ENCODE measurements at places on chromosomes 5 and 9. TPM values are rescaled to one million over a fixed set of nuclear protein-coding genes. Genes with fewer than 3 reads are reported as not detected.

DNA sequence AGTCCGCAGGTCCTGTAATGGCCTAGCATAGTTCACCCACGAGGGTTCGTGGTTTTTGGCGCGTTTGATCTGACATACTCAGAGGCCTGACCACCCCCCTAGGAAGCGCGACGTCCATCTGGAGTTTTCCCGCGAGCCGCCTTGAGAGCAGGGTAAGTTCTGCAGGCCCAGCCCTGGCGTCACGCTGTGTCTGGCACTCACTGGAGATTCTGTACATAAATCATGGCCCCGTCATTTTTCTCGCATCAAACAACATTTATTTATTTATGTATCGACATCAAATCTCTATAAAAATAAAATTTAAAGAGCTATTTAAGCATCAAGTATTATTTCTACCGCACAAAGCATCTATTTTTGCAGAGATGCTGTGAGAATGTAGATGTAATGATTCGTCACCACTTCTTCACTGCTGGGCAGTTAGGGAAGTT, 437 bp upstream of the TRIM41 start:
- no peak for DNase-seq

- no peak for DNase-seq
Observed at GRCh38 chr5:122091936-122092600, 14.0 kb upstream of the LOX start.

DNA sequence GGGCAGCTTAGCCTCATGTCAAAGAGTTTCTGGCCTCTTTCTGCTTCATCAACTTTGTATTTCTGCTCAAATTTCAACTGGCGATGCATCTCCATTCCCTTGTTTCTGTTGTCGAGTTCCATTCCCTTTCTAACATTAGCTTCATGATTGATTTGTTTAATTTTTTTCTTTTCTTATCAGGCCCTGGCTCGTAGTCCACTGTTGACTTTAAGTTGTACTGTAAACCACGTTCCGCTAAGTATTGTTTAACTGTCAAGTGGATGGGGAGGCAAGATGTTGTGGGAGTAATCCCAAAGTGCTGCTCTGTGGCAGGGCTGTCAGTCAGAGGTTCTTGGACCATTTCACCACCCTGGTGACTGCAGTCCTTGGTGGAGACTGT, 309.1 kb downstream of the PSAT1 start:
- no peak for DNase-seq

GRCh38 chr9:83185488-83186154, 122.7 kb upstream of the RASEF start:
- DNase-seq, result no peak

ZDHHC11B gene
- total RNA-seq, result 0.29 TPM

SLC4A9 gene
- total RNA-seq, result not detected

- no peak for DNase-seq
Observed at GRCh38 chr9:82128011-82128696, 139.6 kb downstream of the SPATA31D1 start.

DNA sequence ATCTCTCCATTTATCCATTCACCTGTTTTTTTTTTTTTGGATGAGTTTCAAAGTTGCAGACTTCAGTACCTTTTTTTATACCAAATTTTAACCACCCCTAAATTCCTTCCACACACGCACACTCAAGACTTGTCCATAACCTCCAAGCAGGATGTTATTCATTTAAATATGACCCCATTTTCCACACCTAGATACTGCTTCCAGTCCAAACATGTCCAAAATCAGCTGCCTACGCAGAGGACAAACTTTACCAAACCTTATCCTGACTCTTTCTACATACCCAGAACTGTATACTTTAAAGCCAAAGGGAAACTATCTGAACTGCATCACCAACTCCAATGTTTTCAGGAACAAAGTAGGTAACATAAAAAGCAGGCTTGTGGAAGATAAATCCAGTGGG, 36.0 kb upstream of the FYB1 start:
- DNase-seq, result no peak

DNA sequence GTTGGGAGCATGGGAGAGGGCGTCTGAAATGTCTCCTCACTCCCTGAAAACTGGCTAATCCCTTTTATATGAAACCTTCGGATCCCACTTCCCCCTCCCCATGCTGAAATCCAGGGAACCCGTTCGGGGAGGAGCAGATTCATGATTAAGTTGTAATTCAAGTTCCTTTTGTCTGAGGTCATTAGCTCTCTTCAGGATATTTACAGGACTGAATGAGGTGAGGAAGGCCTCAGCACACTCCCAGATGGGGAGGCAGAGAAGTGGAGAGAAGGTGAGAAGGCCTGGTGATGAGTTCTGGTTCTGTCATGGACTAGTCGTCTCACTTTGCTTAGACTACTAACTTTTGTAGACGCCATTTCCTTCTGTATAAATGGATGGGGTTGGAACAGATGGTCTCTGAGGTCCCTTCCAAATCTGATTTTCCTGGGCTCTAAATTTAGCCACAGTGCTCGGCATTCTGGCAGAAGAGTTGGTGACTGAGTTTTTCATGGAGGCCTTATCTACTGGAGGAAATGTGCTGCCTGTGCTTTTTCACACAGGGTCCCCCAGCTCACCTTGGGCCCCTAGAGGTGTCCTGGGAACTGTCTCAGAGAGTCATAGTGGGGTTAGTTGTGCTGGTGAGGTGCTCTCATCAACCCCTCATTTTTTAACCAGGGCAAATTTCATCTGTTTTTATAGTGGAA, 62.3 kb downstream of the PRDM6 start:
- no peak for DNase-seq

GRCh38 chr5:180334751-180335613, 18.2 kb downstream of the GFPT2 start:
- DNase-seq, result no peak

DNA sequence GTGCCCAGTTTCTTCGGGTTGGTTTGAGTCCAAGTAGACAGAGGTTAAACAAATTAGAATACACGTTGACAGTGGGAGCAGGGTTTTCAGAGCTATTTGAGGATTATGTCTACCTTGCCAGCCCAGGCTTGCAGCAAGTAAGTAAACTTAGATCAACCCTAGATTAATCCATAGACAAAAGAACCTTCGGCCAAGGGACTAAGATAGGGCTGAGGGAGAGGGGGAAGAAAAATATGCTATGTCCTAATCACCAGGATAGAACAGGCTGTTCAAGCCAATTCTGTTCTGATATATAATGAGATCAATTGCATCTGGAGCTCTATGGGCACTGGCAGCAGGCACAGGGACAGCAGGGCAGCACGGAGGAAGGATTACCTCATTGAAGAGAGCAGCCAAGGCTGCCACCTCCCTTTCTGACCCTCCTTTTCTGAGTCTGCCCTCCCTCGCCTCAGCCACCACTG, 377.7 kb downstream of the PIK3R1 start:
- no peak for DNase-seq

GRCh38 chr9:123194023-123194422, 74.4 kb downstream of the STRBP start:
- no peak for DNase-seq

GRCh38 chr9:11931751-11932150, 761.4 kb upstream of the TYRP1 start:
- DNase-seq, result no peak

GRCh38 chr5:116409591-116410296, 164.9 kb downstream of the SEMA6A start:
- DNase-seq, result no peak

DNA sequence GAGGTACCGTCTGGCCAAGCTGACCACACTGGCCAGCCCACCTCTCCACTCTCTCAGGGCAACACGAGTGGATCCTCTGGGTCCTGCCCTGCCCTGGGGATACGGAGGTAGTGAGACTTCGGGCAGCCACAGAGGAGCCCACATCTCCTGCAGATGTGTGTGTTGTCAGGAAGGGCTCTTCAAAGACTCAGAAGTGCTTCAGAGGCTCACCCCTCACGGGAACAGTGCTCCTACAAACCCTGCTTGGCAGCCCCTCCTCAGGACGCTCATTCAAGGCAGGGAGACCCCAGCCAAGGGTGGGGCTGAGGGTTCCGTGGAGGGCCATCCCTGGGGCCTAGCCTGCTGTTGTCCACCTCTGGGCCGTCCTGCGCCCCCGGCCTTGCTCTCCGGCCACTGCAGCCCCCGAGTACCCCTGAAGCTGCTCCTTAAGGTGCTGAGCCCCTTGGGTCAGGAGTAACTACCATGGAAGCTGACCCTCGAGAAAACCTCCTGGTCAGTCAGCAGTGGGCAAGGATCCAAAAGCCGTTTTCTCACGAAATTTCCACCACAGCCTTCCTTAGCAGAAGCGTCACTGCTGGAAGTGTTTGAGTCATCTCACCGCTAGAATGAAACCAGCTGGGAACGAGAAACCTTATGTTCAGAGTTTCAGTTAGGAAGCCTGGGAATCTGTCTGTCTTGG, 23.2 kb upstream of the LRRC14B start:
- peak; percentile 40 for DNase-seq

DNA sequence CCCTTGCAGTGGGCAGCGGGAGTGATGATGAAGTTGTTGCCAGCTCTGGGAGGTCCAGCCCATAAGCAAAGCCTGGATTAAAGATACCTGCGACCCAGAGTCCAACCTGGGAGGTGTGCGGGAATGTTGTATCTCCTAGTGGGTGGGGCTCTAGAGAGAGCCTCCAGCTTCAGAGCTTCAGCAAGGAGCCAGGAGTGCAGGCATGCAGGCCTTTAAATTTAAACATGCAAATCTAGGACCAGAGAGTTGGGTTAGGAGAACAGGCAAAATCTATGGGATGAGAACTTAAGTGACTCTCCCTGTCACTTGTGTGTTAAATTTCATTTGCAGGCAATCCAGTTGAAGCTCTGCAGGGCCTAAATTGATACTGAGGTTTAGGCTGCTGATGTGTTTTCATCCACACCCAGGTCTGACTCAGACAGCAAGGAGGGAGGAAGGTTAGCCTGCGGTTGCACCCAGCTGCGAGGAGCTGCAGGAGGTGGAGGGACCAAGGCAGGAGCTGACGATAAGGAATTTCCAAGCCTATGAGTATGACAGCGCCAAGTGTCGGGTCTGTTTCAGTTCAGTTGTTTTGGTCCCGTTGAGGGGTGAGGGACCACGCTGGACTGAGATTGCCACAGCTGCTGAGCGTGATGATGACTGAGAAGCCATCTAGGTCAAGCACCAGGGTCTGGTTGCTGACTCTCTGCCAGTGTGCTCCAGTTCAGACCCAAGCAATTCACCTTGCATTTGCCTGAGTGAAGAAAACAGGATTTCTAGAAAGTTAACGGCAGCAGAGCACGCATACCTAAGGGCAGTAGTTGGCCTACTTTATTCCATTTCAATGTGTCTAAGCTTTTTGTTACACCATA, 243.0 kb downstream of the ICE1 start:
- DNase-seq, result no peak

LRRC19 gene
- not detected for total RNA-seq

ADAMTS16 gene
- total RNA-seq, result under 0.01 TPM

- no peak for DNase-seq
Observed at GRCh38 chr9:28082671-28083070, 509.4 kb upstream of the C9orf72 start.

DNA sequence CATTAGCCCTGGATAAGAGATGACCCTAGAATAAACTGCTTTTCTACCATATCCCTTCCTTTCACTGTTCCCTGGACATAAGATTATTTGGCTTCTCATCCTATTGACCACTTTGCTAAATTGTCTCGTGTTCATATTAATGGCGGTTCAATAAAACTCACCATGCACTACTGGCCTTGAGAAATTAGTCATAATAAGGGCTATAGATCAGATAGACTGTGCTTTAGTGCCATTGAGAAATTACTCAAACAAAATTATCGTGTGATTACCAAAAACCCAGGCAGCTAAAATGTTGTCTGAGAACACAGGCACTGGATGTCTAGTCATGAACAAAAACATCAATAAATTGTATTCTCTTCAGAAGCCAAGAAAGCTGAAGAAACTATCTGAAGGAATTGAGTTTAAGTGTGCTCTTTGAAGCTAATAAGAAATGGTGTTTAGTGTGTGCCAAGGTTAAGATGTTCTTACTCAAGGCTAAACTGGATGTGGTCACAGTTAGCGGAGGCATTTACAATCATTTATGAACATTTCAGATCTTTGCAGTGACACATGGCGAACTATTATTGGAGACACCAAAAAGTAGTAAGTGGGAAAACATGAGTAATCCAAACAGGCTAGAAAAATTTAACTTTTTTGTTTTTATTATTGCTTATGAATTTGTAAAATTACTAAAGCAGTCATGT, 460.4 kb upstream of the RORB start:
- DNase-seq, result no peak

DNA sequence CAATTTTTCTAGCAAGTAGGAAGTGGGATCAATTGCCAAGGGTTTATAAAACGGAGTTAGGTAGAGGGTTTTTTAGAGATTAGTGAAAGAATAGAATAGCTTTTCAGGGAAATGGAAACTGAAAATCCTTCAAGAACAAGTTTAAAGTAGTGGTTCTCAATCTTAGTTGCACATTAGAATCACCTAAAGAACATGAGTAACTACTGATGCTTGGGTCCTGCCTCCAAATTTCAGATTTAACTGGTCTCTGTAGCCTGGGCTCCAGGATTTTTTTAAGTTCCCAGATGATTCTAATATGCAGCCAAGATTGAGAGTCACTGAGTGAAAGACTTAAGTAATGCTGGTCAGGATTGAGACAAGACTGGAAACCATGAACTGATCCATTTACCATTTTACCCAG, 20.5 kb downstream of the ELOVL7 start:
- no peak for DNase-seq

DNA sequence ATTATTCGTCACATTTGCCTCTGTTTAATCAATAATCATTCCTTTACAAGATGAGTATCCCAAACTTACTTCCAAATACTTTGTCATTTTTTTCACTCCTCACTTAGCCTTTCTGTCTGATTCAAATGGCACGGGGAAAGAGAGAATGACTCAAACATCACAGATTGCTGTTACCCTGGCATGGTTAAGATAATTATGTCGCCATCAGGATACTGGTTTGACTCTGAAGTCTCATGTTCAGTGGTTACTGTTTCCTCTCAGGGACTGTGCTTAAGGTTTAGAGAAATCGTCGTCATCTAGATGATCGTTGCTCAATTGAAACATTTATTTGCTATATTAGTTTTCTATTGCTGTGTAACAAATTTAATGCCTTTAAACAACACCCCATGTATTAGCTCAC, 45.2 kb upstream of the RAD23B start:
- DNase-seq, result no peak

- no peak for DNase-seq
Observed at GRCh38 chr9:109403116-109403515, 82.3 kb upstream of the EPB41L4B start.

DNA sequence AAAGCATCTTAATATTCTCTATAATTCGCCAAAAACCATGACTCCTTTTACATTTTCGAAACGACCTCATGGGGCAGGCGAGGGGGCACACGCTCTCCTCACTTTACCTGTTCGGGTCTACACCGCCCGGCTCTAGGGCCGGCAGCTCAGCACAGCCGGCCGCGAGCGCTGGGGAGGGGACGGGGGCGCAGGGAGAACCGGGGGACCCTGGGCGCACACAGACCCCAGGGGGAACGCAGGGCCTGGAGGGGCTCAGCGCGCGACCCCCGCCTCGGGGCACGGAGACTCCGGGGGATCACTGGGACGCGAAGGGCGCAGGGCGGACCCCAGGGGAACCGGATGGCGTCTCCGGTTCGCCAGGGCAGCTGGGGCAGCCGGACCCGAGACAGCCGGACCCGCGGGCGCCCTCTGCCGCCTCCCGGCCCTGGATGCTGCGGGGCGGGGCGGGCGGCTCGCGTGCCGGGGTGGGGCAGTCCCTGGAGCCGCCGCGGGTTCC, at the start of gene AHRR:
Gene AHRR (plus strand): TSS at position 485 of the 496 bp plus-strand sequence. CDS start 22,189 bp downstream, outside the sequence.
- no peak for DNase-seq

GRCh38 chr9:136318111-136318775, 9.1 kb upstream of the GPSM1 start:
- DNase-seq, result no peak

Data from epithelial cell of proximal tubule (primary cell).